ENCODE measurements at places on chromosomes 13 and 19.
A peak's percentile ranks its signal among the peaks of the same experiment; 100 is the strongest.

DNA sequence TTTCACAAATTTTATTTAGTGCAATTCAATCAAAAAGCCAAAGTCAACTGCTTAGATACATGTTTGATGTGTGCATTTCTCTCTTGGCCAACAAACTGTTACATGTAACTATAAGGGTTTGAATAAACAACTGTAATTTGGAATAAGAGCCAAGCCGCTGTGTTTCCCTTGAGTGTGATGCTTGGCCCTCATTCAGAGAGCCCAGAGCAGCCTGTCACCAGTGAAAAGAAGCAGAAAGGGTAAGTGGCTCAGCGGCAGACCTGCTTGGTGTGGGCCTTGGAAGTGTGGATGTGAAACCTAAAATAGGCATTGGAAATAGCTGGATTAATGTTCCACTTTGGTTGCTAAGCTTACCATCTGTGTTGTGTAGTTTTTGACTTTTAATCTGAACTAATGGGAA, 924.6 kb downstream of the OLFM4 start:
- no peak for DNase-seq

GRCh38 chr13:96342286-96342685, 252.4 kb downstream of the HS6ST3 start:
- DNase-seq, result no peak

GRCh38 chr19:45621389-45621788, 17.8 kb downstream of the EML2 start:
- no peak for DNase-seq

GRCh38 chr13:33524086-33524485, 238.5 kb upstream of the STARD13 start:
- no peak for DNase-seq

DNA sequence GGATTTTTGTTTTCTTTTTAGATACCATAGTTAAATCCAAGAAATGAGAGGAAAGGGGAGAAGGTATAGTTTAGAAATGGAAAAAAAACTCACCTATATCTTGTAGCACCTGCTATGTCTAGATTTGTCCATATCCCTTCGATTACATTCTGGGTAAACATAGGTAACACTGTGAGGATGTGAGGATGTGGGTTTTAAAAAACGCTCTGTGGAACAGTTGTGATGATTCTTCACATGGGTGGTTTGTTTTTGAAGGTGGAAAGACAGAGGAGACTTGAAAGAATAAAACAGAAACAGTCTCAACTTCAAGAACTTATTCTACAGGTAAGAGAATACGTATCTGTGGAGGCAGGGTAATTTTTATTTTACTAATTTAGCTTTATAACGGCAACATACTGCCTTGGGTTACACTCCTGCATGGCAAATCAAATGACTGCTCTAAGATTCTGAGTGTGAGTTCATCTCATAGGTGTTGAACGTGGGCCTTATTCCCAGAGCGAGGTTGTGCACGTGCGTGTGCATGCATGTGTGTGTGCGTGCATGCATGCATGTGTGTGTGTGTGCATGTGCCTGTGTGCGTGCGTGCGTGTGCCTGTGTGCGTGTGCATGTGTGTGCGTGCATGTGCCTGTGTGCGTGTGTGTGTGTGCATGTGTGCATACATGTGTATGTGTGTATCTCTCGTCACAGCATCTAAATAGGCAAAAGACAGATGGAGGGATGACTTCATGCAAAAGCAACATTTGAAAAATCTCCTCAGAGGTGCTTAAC, 23.5 kb downstream of the ATP4B start:
- no peak for DNase-seq

DNA sequence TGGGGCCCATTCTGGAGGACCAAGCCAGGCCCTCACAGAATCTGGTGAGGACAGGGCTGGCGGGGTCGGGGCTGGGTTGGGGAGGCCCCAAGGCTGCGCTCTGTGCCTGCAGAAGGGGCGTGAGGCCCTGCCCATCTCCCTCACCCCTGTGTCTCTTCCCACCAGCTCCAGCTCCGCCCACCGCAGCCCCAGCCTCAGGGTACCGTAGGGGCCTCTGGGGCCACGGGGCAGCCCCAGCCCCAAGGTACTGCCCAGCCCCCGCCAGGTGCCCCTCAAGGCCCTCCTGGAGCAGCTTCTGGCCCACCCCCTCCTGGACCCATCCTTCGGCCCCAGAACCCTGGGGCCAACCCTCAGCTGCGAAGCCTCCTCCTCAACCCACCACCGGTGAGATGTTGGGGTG, 15.4 kb upstream of the PTOV1 start:
- DNase-seq, result no peak

DNA sequence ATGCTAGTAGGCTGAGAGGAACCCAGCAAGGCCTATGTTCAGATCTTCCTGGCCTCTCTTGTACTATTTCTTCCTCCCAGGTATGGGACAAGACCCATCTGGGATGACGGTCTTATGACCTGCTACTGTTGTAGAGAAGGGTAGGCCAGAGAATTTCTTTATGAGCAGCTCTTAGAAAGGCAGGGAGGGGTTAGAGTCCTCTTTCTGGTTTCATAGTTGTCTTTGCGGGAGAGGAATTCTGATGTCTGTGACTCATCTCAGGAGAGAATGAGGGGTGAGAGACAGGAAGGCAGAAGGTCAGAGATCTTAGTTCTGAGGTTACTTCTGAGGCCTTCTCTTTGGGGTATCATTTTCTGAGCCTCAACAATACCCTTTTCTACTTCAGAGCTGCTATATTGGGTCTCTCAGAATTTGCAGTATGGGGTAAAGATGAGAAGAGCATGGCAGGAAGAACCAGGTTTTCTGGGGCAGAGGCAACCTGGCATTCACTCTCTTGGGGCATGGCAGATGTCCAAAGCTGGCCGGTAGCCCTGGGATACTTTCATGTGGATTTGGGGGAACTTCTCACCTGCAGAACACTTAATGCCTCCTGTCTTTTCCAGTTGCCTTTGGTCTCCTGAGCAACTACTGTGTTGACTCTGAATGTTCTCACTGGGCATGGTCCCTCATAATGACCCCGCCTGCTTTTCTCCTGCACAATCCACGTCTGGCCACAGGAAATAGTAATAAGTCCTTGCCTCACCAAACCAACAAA, 154.4 kb downstream of the GGACT start:
- DNase-seq, result peak; percentile 16

DNA sequence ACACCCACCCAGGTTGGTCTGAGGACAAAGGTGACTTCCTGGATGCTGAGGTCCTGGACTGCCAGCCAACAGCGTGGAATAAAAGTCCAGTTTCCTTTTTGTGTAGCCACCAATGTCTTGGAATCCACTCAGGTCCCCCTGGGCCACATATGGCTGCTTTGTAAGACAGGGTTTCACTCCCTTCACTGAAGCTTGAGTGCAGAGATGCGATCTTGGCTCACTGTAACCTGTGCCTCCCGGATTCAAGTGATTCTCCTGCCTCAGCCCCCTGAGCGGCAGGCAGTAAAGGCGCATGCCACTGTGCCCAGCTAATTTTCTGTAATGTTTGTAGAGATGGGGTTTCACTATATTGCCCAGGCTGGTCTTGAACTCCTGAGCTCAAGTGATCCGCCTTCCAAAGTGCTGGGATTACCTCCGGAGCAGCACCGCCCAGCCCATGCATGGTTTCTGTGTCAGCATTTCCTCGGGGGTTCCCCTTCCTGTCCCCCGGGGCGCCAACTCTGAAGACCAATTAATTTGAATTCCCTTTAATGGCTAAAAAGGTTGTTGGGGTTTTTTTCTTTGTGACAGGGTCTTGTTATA, 17.5 kb downstream of the KANK2 start:
- DNase-seq, result no peak

GRCh38 chr13:51894239-51894638, 32.5 kb downstream of the CCDC70 start:
- DNase-seq, result no peak

Data from RWPE1 (cell line).